HFF-Myc (cell line): ENCODE measurements at places on chromosomes 1 and 21.

DNA sequence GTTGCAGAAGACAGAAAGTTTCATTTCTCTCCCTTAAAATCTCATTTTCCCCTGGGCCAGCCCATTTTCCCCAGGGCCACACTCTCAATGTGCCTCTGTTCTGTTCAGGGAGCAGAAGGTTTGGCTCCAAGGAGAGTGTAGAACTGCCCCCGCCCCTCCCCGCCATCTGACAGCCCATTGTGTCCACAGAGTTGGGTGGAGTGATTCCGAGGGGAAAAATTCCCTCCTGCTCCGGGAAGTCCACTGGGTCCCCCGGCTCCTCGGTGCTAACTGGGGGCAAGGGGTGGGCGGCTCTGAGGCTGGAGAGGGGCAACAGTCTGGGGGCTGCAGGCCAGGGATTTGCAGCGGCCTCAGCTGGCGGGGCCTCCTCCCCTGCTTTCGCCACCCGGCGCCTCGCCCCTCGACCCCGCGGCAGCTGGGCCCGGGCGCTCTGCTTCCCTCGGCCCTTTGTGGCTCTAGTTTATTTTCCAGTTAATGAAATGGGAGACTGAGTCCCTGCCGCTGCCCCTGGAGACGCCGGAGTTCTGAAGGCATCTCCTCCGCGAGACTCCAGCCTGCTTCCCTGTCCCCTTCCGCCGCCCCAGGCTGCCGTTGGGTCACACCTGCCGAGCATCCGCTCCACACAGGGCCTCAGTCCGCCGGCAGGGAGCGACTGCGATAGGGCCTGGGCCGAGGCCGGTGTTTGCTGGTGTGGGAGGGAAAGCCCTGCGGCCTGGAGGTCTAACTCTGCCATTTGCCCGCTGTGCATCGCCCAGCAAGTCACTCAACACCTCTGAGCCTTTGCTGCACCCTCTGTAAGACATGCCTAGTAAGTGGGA, 14.7 kb upstream of the KIRREL1 start:
- DNase-seq: no peak

GRCh38 chr21:40531431-40532110, 315.4 kb downstream of the DSCAM start:
- no peak for DNase-seq

- no peak for DNase-seq
Observed at GRCh38 chr21:43339668-43340067, 87.3 kb downstream of the SIK1 start.

- no peak for DNase-seq
Observed at GRCh38 chr1:119542492-119542946, 35.5 kb downstream of the HSD3B1 start.

GRCh38 chr1:154155251-154155650, 378 bp upstream of the NUP210L start:
- no peak for DNase-seq
